ENCODE measurements at places on chromosomes 5 and 9.

- DNase-seq = no peak
These were observed 7.8 kb downstream of the FBXW5 start for GRCh38 chr9:136936645-136937170.

DNA sequence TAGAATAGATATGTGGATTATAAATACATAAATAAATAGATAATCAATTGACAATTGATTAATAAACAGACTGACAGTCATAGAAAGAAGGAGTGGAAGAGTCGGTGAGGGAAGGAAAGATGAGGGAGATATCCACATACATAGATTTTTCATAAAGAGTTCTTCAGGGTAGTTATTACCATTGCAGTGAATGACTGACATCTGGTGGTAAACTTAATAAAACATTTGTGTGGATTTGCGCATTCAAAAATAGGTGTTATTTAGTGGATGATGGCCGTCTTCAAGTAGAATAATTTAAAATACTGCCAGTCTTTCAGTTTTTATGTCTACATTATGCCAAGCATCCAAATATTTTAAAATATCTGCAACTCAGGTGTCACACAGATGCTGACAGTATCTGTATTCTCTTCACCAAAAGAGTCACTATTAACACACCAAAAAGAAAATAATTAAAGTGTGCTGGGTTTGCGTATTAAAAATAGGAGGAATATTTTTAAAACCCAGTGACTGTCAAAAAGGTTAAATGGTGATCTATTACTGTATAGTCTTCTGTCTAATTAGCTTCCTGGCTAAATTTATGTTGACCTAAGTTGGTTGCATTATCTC, 78.8 kb downstream of the GIN1 start:
- DNase-seq = no peak

DNA sequence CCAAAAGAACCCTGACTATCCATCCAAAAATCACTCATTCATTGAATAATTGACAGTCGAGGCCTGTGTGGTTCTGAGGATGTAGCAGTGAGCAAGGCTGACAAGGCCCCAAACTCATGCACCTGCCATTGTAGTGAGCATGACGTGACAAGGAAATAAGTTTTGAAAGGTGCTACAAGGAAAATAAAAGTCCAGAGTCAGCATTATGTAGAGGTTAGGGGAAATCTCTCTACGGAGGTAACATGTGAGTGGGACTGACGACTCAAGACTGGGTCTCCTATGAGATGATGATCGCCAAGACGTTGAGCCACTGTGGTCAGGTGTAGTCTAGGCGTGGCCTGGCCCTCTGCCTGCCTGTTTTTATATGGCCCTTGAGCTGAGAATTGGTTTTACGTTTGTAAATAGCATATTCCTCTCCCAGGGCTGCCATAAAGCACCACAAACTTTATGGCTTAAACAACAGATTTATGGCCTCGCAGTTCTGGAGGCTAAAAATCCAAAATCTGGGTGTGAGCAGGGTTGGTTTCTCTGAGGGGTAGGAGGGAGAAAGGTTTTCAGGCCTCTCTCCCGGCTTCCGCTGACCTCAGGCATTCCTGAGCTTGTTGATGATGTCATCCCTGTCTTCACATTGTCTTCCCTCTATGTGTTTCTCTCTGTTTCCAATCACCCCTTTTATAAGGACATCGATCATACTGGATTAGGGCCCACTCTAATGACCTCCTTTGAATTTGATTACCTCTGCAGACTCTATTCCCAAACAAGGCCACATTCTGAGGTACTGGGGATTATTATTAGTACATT, 206.4 kb upstream of the EGFLAM start:
- DNase-seq = no peak

DNA sequence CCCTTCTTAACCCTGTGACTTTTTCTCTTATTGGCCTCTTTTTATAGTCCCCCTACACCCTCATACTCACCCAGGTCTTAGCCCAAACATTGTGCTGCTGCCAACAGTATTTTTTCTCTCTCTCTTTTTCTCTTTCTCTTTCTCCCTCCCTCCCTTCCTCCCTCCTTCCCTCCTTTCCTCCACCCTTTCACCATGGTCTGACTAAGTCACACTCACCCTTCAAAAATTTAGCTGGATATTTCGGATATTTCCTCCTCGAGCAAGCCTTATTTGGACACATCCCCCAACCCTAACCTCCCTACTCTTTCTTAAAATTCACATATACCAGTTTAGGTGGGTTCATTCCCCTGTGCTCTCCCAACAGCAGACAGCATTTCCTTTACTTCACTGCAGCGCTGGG, 64.7 kb downstream of the FGF1 start:
- no peak for DNase-seq

- DNase-seq = no peak
These were observed 143.1 kb downstream of the GAPVD1 start for GRCh38 chr9:125404733-125405132.

- DNase-seq = no peak
These were observed 165.2 kb downstream of the ROR2 start for GRCh38 chr9:91784673-91785446.

Data from NT2/D1 (cell line).